ENCODE measurements at places on chromosomes 1 and 21. TPM values are rescaled to one million over a fixed set of nuclear protein-coding genes. Genes with fewer than 3 reads are reported as not detected.

Gene SPRR1A
- total RNA-seq, result not detected

Gene SLC25A34
- 8.1 TPM for total RNA-seq

Gene PRAMEF9
- not detected for total RNA-seq

Gene IFI44
- 8.1 TPM for total RNA-seq

Gene CRP
- not detected for total RNA-seq

Gene SPRR4
- total RNA-seq, result not detected

Gene C1QB
- total RNA-seq, result 215 TPM

Gene SERPINC1
- total RNA-seq, result not detected

Gene WDR64
- not detected for total RNA-seq

Gene DPH2
- 16.5 TPM for total RNA-seq

Data from mucosa of descending colon (tissue), 3 donors.